ENCODE measurements at places on chromosomes 13 and 19.

DNA sequence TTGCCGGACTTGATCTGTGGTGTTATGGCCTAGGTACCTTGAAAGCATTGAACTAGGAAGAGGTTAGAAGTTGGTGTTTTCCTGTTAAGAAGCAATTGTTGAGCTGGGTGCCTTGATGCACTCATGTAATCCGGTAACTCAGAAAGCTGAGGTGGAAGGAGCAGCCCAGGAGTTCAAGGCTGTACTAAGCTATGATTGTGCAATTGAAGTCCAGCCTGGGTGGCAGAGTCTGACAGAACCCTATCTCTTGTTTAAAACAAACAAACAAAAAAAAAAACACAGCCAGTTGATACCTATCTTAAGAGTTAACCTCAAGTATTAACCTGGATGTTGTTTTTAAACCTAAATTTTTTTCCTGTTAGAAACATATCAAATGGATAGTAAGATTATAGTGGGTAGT is 19.3 kb downstream of the SAFB start:
- DNase-seq = no peak

DNA sequence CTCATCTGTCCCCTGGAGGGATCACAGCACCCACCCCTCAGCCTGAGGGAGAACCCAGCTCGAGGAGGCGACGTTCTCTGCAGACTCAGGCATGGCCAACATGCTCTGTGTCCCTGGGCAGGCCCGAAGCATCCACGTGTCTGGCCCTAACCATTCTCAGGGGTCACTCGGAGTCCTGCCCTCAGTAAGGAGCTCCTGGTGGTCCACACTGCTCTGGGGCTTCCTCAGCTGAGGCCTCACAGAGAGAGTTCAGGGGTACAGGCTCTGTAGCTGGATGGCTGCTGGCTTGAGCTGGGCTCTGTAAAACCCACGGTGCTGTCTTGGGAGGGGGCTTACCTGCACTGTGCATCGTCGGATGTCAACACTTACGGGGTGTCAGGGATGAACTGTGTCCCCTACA is 4.4 kb upstream of the SIGLEC8 start:
- no peak for DNase-seq

- DNase-seq = no peak
Measured at GRCh38 chr19:34806976-34807860, 34.2 kb upstream of the ZNF599 start.

DNA sequence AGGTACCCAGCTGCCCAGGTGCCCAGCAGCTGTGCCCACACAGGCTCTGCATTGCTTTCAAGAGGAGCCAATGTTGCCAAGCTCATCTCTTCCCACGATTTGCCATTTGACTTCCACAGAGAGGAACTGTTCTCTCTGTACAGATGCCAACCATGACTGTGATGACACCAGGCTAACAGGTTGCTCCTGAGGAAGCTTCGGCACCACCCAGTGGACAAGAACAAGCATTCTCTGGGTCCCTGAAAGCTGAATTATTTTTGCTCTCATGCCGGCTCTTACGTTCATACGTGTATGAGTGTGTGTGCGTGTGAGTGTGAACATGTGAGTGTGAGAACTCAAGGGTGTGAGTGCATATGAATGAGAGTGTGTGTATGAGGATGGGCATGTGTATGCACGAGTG is 535.2 kb downstream of the LIG4 start:
- no peak for DNase-seq

DNA sequence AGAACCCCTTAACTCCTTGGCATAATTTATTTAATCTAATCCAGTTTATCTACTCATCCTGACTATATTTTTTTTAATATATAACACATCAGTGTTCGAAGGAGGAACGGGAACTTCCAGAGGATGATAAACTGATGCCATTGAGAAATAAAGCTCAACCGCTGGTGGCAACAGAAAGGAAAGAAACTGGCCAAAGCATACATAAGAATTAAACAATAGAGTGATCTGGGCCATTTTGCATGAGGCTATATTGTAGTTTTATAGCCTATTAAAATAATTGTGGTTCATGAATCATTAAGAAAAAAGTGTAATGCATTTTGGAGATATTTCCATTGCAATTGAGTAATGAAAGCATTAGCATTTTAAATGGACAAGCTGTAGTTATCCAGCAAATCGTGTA is 94.2 kb downstream of the FRY start:
- no peak for DNase-seq

DNA sequence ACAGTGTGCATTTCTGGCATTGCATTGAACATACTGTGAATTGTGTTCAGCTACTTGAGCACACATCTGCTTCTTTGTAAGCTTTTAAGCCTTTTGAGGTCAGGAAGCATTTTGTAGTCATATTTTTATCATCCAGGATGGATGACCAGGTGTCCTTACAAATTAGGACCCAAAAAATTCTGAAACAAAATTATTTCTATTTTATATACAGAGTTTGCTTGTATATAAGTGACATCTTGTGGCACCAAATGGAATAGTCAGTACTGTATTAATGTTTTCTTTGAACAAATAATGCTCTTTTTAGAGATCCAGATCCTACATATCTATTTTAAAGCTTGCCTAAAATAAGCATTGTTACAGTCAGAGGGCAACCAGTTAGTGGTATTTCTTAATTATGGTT is 9.5 kb upstream of the SUPT20H start:
- no peak for DNase-seq

GRCh38 chr13:50995854-50996253 is 86.3 kb downstream of the RNASEH2B start:
- DNase-seq = no peak

GRCh38 chr19:10611907-10612306 is 13.4 kb upstream of the SLC44A2 start:
- no peak for DNase-seq

DNA sequence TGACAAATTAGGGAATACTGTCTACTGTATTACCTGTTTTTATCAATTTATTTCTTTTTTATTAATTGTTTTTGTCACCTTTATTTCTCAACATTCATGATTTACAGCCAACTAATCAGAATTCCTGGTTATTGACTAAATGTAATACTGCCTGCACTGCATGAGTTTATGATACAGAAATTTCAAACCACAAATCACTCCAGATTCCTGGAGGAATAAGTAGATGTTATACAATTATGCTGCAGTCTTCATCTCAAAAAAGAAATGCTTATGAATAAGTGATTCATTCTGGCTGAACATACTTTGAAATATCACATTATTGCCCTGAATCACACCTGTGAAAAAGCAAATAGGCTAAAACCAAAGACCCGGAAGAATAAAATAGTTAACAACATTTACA is 249.7 kb downstream of the DACH1 start:
- no peak for DNase-seq

DNA sequence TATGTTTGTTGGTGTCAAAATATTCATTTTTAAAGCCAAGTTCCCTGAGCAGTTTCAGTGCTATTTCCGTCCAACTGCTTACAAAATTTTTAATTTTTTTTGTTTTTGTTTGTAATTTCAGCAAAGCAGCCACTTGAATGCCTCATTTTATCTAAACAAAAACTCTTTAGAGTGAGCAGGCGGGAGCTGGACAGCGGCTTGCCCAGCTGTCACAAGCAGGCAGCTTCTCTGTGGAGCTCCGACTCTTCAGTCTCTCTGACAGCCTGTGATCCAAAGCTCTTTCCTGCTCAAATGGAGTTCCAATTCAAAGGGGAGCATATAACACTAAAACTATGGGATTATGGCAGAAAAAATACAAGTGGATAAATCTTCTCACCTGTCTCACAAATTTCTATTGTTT is 618.3 kb upstream of the PCDH20 start:
- no peak for DNase-seq
